CD4-positive, CD25-positive, alpha-beta regulatory T cell (primary cell): ENCODE measurements at places on chromosomes 2 and 18. TPM values are rescaled to one million over a fixed set of nuclear protein-coding genes. Genes with fewer than 3 reads are reported as not detected.

DNA sequence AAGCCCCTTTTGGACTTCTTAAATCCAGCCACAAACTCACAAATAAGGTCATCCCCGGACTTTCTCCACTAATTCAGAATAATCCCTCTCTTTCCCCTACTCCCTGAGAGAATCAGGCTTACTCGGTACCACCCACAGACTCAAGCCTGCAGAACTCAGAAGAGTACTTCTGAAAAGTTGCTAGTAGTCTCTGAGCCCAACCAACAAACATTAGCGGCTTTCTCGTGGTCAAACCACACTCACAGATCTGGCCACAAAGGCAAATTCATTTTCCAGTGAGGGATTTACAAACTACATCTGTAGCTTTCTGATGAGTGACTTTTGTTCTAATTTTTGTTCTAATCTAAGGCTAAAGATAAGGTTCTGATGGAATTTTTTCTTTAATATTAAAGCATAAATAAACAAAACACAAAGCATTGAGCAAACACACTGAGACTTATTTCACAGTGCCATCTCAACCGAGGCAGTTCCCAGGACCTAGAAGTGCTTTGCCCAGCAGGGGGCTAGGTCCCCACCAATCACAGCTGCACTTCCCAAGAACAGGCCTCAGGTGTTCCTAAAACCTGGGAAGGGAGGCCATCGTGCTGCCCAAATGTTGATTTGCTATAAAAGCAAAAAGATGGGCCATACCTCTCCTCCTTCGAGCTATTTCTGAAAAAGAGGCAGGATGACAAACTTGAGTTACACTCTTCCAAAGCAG, 110.7 kb downstream of the COLEC12 start:
- H3K4me1 ChIP-seq = no peaks in the 10 kb centered on the region
- no peak overlapping the region for H3K4me3 ChIP-seq
- no peak overlapping the region for H3K27ac ChIP-seq
- H3K27me3 ChIP-seq = no peaks in the 10 kb centered on the region

GRCh38 chr2:99032786-99033185, 96.8 kb upstream of the CRACDL start:
- H3K27me3 ChIP-seq = peaks cover 2% of the 10 kb centered on the region
- no peaks in the 10 kb centered on the region for H3K4me1 ChIP-seq
- H3K36me3 ChIP-seq = no peaks in the 10 kb centered on the region
- no peak overlapping the region for H3K4me3 ChIP-seq
- DNase-seq = no peak

GRCh38 chr2:97774425-97774824, 61.0 kb downstream of the ZAP70 start:
- no peaks in the 10 kb centered on the region for H3K4me1 ChIP-seq
- no peak overlapping the region for H3K27ac ChIP-seq
- peaks cover 18% of the 10 kb centered on the region for H3K36me3 ChIP-seq
- H3K27me3 ChIP-seq = no peaks in the 10 kb centered on the region

SGPP2 gene
- 8.3 TPM for total RNA-seq

DNA sequence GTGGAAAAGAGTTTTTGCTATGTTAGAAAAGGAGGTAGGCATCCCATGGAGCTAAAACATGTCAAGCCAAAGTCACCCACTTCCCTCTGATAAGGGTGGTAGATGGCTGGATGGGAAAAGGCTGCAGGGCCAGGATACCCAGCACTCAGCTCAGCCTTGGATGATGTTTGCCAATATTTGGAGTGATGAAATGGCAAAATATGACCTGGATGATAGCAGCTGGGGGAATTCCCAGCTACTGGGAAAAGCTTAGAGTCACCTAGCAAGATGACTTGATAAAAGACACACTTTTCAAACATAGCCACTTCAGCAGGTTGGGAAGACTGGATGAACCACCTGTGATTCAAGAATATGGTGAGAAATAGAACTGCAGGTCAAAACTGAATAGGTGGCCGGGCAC, 10.1 kb downstream of the RFX8 start:
- H3K4me1 ChIP-seq = no peaks in the 10 kb centered on the region
- H3K36me3 ChIP-seq = no peaks in the 10 kb centered on the region
- DNase-seq = no peak
- no peak overlapping the region for H3K27ac ChIP-seq
- H3K27me3 ChIP-seq = no peaks in the 10 kb centered on the region

GRCh38 chr2:55159037-55159651, 72.9 kb downstream of the CLHC1 start:
- H3K36me3 ChIP-seq = no peaks in the 10 kb centered on the region
- H3K27me3 ChIP-seq = no peaks in the 10 kb centered on the region
- no peak for DNase-seq
- no peak overlapping the region for H3K4me3 ChIP-seq
- H3K27ac ChIP-seq = no peak overlapping the region
- no peaks in the 10 kb centered on the region for H3K4me1 ChIP-seq

DNA sequence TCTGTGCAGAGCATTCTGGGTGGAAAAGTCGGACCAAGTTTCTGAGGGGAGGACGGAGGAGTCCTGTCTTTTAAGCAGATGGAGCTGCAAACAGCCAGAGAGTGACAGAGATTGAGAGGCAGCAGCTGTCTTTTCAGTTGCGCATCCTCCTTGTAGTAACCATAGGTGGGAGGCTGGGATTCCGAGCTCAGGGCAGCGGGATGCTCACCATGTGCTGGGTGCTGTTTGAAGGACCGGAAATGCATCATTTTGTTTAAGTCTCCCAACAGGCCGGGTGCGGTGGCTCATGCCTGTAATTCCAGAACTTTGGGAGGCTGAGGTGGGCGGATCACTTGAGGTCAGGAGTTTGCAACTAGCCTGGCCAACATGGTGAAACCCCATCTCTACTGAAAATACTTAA, 93.4 kb downstream of the AGAP1 start:
- no peaks in the 10 kb centered on the region for H3K4me1 ChIP-seq
- no peak overlapping the region for H3K27ac ChIP-seq
- H3K4me3 ChIP-seq = no peak overlapping the region
- H3K27me3 ChIP-seq = no peaks in the 10 kb centered on the region

DNA sequence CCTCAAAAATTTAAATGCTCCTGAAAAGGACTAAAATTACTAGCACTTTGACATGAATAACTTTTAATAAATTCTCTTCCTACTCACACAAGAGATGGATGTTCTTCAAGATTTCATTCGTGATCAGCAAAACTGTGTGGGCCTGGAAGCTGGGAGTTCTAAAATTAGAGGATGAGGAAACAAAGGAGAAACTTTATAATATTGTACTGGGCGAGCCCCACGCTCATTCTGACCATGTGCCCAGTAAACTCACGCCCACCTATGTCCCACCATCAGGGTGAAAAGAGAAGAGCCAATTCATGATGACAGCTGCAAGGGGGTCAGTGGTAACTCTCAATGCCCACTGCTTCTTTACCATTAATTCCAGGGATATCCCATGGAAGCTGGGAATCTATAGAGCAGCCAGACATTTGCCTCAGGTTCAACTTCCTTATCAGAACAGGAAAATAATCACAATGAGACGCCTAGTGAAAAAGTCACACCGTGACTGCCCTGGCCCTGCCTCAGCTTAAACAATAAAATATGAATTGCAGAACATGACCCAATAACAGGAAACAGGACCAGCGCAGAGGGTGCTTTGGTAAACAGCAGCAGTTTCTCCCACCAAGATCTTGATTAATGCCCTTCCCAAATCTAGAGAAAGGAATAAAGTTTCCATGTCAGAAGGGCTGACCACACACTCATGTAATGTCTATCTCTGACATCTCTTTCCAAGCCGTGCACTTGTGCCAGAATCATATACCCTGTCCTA, 438.6 kb downstream of the TXNL1 start:
- no peak overlapping the region for H3K4me3 ChIP-seq
- no peaks in the 10 kb centered on the region for H3K36me3 ChIP-seq
- DNase-seq = no peak
- no peaks in the 10 kb centered on the region for H3K4me1 ChIP-seq

DNA sequence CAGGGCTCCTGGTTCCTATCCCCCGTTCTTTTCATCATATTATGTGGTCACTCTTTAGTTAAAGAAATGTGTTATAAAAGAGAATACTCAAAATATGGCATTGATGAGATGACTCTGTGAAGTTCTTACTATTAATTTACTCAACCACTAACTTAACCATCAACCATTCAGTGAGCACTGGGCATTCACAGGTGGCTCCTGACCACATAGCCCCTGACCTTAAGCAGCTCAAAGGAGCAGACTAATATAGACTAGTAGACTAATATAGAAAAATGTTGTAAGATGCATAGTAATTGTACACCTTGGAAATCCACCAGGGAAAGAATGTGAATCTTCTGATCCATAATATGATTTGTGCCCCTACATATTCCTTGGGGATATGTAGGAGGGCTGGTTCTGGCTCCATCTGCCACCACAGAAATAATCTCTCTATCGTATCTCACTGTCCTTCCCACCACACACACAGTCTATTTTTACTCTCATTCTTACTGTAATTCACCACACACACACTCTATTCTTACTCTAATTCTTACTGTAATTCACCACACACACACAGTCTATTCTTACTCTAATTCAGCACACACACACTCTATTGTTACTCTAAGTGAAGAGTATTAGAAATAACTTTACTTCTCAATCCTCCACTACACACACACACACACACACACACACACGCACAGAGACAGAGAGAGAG, 188.9 kb upstream of the ITGA4 start:
- no peak overlapping the region for H3K27ac ChIP-seq
- no peak for DNase-seq
- H3K36me3 ChIP-seq = no peaks in the 10 kb centered on the region

DNA sequence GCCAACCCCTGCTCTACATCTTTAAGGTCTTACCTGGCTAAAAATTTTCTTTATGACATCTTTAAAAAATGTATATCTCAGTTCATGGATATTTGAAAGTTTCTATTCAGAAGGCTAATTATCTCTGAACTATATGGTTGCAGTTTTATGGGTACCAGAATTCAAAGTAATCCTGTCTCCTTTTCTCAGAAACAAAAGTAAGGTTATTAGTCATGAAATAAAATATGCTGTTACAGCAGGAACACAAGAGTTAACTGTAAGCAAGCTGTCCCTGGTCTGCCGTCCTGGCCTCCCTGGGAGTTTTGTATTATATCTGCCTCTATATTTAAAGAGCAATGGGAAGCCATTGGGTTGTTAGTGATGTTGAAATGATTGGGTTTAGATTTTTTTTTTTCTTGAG, 34.0 kb downstream of the SLC4A1AP start:
- no peaks in the 10 kb centered on the region for H3K4me1 ChIP-seq
- no peak overlapping the region for H3K4me3 ChIP-seq
- no peak overlapping the region for H3K27ac ChIP-seq
- peaks cover 20% of the 10 kb centered on the region for H3K36me3 ChIP-seq

GRCh38 chr2:86623043-86623493, 597 bp downstream of the RNF103 start:
- H3K36me3 ChIP-seq = peaks cover 20% of the 10 kb centered on the region
- H3K4me1 ChIP-seq = peaks cover 31% of the 10 kb centered on the region
- H3K4me3 ChIP-seq = peak overlapping the region; percentile 95
- H3K27me3 ChIP-seq = no peaks in the 10 kb centered on the region
- peak overlapping the region; percentile 95 for H3K27ac ChIP-seq
- peak; percentile 42 for DNase-seq
